ENCODE measurements at places on chromosomes 1 and 21.

- peak; percentile 86 for DNase-seq
Observed at GRCh38 chr1:204258213-204259115, 44.7 kb upstream of the GOLT1A start.

DNA sequence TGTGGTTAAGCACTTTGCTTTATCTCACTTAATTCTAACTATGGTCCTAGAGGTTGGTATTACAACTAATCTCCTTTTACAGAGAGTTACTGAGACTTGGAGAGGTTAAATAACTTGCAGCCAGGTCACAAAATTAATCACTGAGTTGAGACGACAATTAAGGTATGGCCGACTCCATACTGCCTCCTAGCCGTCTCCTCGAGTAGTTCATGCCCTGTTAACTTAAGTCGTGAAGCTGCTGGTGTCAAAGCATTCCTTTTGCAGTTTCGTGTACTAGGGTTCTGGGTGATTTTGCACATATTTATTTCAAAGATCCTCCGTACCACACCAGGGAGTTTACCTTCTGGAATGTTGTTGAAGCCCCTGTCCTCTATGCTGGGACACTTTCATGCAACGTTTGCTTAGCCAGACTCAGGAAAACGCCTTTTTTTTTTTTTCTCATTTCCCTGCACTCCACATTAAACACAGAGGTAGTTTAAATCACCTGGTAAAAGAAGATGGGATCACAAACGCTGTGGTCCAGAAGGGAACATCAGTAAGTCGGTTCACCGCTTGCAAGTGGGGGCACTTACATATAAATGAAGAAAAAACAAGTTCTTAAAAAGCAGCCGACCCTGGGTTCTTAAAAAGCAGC lies 570 bp upstream of the NEK7 start:
- peak; percentile 75 for DNase-seq

GRCh38 chr21:38494703-38495102 lies 3.6 kb downstream of the ERG start:
- DNase-seq: no peak

GRCh38 chr1:15618655-15619525 lies 1.6 kb downstream of the DDI2 start:
- no peak for DNase-seq

DNA sequence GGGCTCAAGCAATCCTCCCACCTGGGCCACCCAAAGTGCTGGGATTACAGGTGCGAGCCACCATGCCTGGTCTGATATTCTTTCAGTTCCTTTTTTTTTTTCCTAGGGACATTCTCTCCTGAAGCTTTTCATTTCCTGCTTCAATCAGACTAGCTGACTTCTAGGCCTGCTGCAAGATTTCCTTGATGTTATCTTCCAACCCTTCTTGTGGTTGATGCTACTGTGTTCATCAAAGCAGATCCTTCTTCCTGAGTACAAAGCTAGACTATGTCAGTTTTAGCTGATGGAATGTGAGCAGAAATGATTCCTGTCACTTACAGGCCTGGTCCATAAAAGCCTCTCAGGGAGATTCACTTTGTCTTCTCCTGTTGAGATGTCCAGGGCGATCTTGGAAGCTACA lies 146.4 kb downstream of the CDC7 start:
- DNase-seq: no peak

DNA sequence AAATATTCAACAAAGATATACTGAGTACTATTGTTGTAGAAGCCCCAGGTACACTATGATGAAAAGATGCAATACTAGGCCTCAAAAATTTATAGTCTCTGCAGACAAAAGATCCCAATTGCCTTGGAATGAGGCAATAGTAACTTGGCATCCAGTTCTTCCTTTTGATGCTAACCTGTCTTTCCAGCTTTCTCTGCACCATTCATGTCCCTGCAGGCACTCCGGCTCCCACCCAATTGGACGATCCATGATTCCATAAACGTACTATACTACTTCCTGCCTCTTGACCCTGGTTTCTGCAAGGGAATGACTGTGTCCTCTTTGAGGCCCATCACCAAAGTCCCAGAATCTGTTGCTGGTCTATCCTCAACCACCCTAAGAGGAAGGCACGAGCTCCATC lies 8.0 kb upstream of the TAGLN2 start:
- DNase-seq: no peak
